ENCODE measurements at places on chromosomes 5 and 9.

- DNase-seq = no peak
Measured at GRCh38 chr9:134699343-134699740, 57.7 kb downstream of the COL5A1 start.

GRCh38 chr9:34983209-34983608 lies 6.3 kb upstream of the DNAJB5 start:
- DNase-seq = no peak

- DNase-seq = no peak
Measured at GRCh38 chr5:27402828-27403227, 364.4 kb upstream of the CDH9 start.

- no peak for DNase-seq
Measured at GRCh38 chr5:153299891-153300290, 190.6 kb upstream of the GRIA1 start.

DNA sequence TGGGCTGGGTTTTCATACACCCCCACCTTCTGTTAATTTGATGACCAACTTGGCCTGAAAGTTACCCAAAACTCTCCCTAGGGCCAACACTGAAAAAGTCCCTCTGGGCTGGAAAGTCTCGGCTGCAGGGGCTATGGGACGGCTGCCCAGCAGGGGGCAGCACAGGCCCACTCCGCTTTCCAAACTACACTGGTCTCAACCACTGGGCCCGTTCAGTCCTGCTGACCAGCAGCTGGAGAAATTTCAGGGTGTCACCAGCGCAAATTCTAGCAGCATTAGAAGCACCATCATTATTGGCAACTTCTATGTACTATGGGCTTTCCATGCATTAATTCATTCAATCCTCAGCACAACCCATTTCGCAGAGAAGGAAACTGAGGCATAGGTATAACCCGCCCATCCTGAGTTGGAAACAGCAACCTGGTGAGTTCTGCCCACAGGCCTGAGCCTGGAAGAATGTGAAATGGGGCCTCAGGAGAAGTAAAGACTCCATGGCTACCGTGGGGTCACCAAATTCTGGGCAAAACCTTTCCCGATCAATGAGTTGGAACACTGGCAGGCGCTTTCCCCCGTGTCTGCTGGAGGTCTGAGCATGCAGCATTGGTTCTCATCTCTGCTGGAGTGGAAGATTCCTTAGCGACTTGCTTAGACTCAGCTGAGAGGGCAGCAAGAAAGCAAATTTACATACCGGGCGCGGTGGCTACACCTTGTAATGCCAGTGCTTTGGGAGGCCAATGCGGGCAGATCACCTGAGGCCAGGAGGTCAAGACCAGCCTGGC lies 9.7 kb downstream of the ORM2 start:
- peak; percentile 78 for DNase-seq

- peak; percentile 72 for DNase-seq
Measured at GRCh38 chr9:115524453-115525059, 406.6 kb upstream of the TNC start.

DNA sequence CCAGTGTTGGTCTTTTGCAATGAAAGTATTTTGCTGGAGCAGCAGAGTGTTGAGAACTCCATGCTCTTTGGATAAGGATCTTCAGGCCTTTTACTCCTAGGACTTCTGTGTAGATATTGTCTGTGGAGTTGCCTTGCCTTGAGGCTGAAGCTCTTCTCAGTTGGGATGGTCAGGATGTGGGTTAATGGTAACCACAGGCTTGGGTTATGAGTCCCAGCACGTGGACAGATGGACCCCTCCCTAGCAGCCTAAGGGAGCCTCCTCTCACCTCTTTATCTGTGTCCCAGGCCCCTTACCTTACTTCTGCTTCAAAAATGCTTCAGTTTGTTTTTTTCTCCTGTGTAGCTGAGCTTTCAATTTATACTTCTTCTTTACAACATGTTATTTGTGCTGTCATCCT lies 109.9 kb downstream of the MEGF10 start:
- no peak for DNase-seq

DNA sequence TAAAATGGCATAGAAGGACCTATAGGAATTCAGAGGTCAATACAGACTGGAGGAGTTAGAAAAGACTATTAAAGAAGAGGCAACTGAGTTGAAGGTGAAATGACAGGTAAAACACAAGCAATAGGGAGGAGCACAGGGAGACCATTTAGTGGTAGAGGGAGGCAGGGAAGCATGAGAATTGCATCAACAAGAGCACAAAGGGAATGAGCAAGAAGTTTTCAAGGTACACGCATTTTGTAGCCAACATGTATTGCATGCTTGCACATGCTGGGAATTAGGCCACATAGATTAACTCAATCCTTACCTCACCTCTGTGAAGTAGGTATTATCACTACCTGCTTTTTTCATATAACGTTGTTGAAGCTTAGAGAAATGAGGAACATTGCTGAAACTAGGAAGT lies 42.3 kb downstream of the PLPP1 start:
- no peak for DNase-seq

DNA sequence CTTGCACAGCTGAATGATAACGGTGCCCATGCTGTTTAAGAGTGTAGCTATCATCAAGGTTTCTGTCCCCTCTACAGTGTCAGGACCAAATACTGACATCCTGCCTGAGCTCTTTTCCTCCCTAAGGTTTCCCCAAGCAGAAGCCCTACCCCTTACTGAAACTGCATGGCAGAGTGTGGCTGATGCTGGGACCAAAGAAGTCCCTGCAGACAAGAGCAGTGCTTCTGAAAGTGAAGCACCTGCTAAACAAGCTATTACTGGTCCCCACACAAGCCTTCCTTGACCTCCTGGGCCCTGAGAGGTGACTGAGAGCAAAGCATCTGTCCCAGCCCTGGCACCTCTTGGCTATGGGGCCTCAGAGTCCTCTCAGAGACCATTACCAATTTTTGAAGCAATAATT lies 56.1 kb downstream of the CFAP90 start:
- no peak for DNase-seq

All from ELR (cell line).